Esophagus muscularis mucosa (tissue), 4 donors: ENCODE measurements at places on chromosomes 12 and 14. TPM values are rescaled to one million over a fixed set of nuclear protein-coding genes. Genes with fewer than 3 reads are reported as not detected.

Gene MUCL1
- not detected for total RNA-seq

Gene KERA
- total RNA-seq, result not detected

GRCh38 chr12:70695361-70696023 lies 58.3 kb upstream of the PTPRB start:
- no peaks in the 10 kb centered on the region for H3K4me1 ChIP-seq
- H3K36me3 ChIP-seq, result no peaks in the 10 kb centered on the region
- no peak overlapping the region for H3K4me3 ChIP-seq
- DNase-seq, result no peak

- DNase-seq, result no peak
- H3K4me1 ChIP-seq, result peaks cover 69% of the 10 kb centered on the region
- H3K27ac ChIP-seq, result no peak overlapping the region
These were observed 50.1 kb downstream of the HNRNPC start for GRCh38 chr14:21219120-21219519.

- no peak for DNase-seq
- H3K4me1 ChIP-seq, result peaks cover 100% of the 10 kb centered on the region
- H3K4me3 ChIP-seq, result no peak overlapping the region
- no peaks in the 10 kb centered on the region for H3K36me3 ChIP-seq
- H3K27ac ChIP-seq, result peak overlapping the region; percentile 98
- no peaks in the 10 kb centered on the region for H3K27me3 ChIP-seq
These were observed 97.4 kb downstream of the RFLNA start for GRCh38 chr12:124392271-124392666.
